Activated naive CD8-positive, alpha-beta T cell treated with anti-CD3 and anti-CD28 coated beads, Interleukin-2, amount 10 ng/mL, durations not matched to agents 7 days and 5 days (primary cell): ENCODE measurements at places on chromosomes 5 and 9. TPM values are rescaled to one million over a fixed set of nuclear protein-coding genes. Genes with fewer than 3 reads are reported as not detected.

THBS4 gene
- 0.47 TPM for total RNA-seq

- no peak for DNase-seq
Observed at GRCh38 chr5:123028222-123028621, 8.3 kb downstream of the PPIC start.

GABRP gene
- not detected for total RNA-seq

DNA sequence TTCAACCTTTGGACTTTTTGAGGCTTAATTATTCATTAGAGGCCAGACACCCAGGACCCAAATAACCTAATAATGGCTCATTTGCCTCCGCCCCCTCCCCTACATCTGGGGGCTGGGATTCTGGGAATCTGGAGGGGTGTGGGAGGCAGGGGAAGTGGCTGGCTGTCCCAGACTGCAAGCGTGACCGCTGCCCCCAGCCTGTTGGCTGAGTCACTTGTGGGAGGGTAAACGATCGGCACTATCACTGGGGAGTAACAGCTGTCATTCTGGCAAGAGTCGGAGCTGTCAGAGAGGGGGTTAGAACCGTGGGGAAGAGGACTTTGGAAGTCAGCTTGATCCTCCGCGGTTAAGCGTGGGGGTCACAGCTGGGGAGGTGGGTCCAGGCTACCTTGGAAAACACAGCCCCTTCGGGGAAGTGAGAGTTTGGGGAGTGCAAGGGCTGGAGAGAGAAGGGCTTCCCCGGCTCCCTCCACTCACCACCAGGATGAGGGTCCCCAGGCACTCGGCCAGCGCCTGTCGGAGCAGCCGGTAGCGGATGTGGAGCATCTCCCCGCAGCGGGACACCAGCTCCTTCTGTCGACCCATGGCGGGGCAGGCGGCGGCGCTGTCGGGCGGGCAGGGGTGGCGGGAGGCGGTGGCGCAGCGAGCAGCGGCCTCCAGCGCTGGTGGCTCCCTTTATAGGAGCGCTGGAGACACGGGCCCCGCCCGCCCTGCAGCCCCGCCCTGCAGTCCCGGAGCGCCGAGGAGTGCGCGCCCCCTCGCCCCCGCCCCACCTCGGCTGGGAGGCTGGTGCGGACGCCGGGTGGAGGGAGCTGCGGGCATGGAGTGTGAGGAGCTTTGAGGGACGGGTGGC, at the start of gene AQP3:
AQP3 (minus strand) TSS at position 648 of the 853 bp plus-strand sequence; CDS start at position 585, 63 bp downstream.
- peak; percentile 81 for DNase-seq

SLC46A2 gene
- total RNA-seq: not detected

MEIKIN gene
- total RNA-seq: 0.55 TPM
